ENCODE measurements at places on chromosomes 12 and 14.

DNA sequence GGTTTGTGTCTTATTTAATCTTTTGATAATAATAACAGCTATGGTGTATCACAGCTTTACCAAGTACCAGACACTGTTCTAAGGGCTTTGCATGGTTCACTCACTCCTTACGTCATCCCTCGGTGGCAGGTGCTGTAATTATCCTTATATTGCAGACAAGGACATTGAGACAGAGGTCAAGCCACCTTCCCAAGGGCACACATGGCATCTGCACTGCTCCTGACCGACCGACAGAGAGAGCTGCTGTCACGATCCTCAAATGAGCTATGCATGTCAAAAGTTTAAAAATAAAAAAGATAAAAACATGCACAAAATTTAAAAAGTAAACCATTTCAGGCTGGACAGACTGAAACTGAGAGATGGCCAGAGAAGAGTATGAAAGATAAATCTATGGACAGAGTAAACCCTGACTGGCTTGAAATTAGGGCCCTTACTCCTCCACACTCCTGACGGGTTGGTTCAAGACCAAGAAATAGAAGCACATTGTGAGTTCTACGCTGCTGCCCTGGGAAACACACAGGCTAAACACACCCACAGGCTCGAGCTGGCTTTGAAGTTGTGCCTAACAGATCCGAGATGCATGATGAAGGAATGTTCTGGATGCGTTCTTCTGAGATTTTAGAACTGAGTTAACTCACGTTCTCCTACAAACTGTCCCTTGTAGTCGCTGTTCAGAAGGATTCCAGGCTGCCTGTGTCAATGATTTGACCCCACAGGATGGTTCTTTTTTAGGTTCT lies 268.7 kb downstream of the ZFP36L1 start:
- peak; percentile 63 for DNase-seq

- DNase-seq = peak; percentile 69
These were observed 7.8 kb downstream of the ZDHHC22 start for GRCh38 chr14:77133720-77134338.

- DNase-seq = peak; percentile 55
These were observed 17.4 kb downstream of the TMPO start for GRCh38 chr12:98532687-98533304.

DNA sequence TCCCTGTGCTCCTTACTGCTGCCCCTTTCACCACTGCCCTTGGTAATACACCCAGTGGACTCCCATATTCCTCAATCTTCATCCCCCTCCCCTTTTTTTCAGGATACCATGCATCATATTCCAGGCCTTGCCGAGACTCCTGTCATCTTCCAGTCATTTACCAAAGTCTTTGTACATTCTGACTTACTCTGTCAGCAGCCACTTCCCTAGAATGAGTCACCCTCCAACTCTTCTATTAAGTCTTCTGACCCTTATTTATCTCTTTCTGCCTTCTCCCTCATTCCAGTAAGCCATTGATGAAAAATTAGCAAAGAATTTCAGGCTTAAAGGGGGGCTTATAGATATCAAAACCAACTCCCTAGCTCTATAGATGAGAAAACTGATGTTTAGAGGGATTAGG lies 128.0 kb downstream of the STXBP6 start:
- peak; percentile 44 for DNase-seq

DNA sequence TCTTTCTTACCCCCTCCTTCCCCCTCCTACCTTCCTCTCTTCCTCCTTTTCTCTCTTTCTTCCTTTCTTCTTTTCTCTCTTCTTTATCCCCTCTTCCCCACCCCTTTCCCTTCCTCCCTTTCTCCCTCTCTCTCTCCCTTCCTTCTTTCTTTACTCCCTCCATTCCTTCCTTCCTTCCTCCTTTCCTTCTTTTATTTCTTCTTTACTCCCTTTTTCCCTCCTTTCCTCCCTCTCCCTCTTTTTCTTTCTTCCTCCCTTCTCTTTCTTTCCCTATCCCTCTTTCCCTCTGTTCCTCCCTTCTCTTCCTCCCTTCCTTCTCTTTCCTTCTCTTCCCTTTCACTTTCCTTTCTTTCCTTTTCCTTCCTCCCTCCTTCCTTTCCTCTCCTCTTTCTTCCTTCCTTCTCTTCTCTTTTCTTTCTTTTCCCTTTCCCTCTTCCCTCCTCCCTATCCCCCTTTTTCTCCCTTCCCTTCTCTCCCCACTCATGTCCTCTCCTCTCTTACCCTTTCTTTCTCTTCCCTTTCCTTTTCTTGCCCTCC lies 302.3 kb upstream of the TBX3 start:
- no peak for DNase-seq

GRCh38 chr12:32843528-32844095 lies 53.0 kb downstream of the PKP2 start:
- DNase-seq = peak; percentile 18

DNA sequence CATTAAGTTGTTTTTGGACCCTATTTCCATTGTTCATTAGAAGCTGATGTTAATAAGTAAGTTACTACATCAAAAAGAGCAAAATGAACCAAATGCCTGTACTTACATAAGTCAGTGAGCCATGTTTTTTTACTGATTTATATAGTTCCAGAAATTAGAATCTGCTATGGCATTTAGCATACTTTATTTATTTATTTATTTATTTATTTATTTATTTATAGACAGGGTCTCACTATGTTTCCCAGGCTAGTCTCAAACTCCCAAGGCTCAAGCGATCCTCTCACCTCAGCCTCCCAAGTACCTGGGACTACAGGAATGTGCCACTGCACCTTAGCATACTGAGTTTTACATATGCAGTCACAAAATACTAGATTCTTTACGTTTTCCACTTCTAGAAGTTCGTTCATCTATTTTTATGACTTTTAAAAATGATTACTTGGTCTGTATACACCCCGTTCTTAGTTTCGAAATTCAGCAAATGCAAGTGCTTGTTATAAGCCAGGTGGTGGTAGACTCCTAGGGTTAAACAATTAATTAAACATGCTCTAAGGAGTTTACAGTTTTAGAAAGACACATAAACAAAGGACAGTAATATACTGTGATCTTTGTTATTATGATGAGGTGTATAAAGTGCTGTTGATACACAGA lies 69.8 kb downstream of the SCFD1 start:
- DNase-seq = no peak

DNA sequence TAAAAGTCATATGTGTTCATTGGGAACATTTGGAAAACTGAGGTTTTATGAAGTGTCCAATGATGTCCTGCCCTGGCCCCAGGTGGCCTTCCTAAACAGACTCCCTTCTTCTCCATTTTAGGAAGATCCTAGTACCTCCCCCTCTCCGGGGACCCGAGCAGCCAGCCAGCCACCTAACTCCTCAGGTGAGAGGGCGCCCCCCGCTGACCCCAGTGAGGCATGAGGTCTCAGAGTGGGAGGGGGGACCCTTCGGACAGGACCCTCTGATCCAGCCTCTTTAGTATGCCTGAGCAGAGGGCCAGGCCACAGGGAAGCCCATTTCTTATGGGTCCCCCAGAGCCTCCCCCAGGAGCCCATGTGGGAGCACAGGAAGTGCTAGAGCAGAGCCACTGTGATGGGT lies 23.7 kb downstream of the DEGS2 start:
- no peak for DNase-seq

- DNase-seq = peak; percentile 25
These were observed 314.7 kb downstream of the NAV3 start for GRCh38 chr12:78145398-78145797.

DNA sequence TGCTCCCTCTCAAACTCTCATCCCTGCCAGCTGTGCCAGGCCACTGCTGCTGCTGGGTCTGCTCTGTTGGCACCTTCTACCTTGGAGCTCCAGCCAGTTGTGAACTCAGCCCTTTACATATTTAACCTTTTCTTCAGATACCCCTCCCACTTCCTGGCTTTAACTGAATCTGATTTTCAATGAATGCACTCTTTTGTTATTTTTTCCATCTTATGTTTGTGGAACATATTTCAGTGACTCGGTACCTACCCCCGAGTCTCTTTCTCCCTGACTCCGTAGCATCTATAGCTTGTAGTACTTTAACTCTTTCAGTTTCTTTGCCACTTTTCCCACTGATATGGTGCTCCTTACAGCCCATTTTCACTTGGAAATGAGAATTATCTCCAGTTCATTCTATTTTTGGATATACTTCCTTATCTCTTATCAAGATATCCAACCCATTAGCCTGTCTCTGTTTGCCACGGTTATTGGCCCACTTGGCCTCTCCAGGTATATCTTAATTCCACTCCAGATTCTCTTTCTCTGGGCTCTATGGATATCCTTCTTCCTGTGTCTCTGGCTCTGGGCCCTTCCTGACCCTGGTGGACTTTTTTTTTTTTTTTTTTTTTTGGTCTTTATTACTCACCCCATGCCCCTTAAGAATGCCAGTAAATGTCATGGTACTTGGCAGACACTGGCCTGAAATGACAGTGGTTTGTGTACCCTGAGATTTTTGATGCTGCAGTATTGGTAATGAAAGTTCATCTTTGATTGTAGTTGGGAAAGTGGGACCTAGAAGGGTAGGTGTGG lies 62.7 kb downstream of the PELI2 start:
- no peak for DNase-seq

GRCh38 chr14:69464829-69465228 lies 19.7 kb upstream of the PLEKHD1 start:
- DNase-seq = peak; percentile 81

- DNase-seq = no peak
These were observed 9.7 kb downstream of the CACNA2D4 start for GRCh38 chr12:1908758-1909157.

DNA sequence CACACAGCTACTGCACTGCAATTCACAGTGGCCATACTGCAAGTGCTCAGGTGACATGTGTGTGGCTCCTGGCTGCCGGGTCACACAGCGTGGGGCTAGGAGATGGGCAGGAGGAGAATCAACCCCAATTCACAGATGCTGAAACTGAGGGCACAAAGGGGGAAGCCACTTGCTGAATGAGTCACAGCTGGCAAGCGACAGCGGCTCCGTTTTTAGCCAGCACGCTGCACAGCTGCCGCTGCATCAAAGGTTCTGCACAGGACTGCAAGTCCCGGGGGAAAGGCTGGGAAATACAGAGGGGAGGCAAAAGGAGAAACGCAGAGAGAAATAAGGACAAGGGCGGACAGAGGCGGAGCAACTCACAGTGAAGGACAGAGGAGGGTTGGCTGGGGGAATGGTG lies 57.9 kb downstream of the KDM2B start:
- no peak for DNase-seq

DNA sequence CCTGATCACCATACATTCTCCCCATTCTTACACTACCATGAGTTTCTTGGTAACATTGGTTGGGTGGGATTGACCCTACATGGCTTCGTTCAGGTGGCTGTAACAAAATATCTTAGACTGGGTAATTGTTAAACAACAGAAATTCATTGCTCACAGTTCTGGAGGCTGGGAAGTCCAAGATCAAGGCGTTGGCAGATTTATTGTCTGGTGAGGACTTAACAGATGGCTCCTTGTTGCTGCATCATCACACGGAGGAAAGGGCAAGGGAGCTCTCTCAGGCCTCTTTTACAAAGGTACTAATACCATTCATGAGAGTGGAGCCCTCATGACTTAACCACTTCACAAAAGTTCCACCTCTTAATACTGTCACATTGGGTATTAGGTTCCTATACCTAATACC lies 116.7 kb upstream of the EGLN3 start:
- no peak for DNase-seq

DNA sequence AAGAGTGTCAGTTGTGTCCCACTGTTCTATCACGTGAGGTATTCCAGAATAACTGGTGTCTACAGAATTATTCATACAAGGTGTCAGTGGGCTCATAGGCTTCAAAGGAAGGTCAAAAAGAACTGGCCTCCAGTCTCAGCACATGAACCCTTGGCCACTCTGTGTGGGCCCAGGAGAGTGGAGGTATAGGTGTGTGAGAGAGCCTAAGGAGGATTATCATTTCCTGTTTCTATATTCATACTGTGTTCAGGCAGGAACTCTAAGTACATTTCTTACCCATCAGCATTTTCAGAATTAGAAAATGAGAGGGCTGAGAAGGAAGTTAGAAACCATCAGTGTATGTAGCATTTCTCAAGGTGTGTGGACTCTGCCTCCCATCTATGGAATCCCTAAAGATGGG lies 87.0 kb downstream of the BTG1 start:
- DNase-seq = no peak

DNA sequence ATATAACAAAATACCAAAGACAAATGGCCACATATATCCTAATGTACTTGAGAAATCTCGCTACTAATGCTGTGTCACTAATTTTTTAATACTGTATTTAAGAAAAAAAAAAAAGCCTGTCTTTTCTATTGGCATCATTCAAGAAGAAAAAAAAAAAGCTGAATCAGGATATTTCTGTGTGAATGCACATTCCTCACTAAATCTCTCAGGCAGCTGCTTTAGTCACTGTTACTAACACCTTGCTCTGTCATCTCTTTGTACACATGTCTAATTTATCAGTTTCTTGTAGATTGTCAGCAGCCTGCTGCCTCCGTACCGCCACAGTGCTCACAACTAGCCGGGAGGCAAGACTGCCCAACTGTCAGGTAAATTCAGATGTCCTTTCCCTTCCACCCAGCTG lies 32.0 kb upstream of the FGD4 start:
- no peak for DNase-seq

DNA sequence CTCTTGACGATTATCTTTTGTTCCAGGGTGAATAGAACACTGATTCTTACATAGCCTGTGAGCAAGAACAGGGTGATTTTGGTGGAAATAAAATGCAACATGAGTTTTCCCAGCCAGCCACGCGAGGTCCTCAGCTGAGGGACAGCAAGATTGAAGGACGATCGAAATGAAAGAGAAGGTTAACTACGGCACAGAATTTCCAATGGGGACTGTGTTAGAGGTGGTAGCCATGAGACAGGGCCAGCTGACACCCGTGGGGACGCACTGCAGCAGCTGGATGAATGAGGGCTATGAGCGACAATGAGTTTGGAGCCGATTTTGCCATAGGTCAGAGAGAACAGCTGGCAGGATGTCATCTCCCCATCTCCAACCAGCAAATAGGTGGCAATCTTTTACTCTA lies 243.4 kb upstream of the PELI2 start:
- no peak for DNase-seq

DNA sequence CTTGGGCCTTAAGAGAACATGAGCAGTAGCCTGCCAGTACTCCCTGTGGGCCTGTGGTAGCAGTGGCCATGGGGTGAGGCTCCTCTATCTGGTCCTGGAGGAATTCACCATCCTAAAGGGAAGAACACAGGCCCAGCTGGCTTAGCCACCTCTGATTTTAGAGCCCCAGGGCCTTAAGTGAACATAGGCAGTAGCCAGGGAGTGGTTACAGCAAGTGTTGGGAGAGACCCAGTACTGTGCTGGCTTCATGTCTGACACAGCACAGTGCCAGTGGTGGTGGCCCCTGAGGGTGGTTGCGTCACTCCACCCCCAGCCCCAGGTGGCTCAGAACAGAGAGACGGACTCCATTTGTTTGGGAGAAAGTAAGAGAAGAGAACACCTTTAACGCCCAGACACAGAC lies 105.1 kb downstream of the TXNDC16 start:
- DNase-seq = no peak

DNA sequence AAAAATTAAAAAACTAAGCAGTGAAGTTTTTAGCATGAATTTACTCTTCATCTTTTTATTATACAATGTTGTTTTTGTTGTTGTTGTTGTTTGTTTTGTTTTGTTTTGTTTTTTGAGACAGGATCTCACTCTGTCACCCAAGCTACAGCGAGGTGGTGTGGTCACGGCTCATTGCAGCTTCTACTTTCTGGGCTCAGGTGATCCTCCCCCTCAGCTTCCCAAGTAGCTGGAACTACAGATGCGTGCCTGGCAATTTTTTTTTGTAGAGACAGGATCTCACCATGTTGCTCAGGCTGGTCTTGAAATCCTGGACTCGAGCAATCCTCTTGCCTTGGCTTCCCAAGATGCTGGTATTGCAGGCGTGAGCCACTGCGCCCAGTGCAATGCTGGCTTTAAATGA lies 11.3 kb downstream of the PPFIBP1 start:
- DNase-seq = no peak

GRCh38 chr14:71471634-71472355 lies 460.4 kb upstream of the RGS6 start:
- DNase-seq = no peak

GRCh38 chr14:32594766-32595165 lies 265.7 kb downstream of the AKAP6 start:
- peak; percentile 46 for DNase-seq
